Urinary bladder (tissue), 4 donors: ENCODE measurements at places on chromosomes 6 and 20. TPM values are rescaled to one million over a fixed set of nuclear protein-coding genes. Genes with fewer than 3 reads are reported as not detected.

Gene BAG2
- polyA plus RNA-seq, result 34.3 TPM

GRCh38 chr20:22921595-22922421 is 113.3 kb upstream of the SSTR4 start:
- DNase-seq, result no peak

Gene CAGE1
- polyA plus RNA-seq, result not detected

Gene CST4
- polyA plus RNA-seq, result not detected

Gene SLC22A1
- 0.44 TPM for polyA plus RNA-seq

DNA sequence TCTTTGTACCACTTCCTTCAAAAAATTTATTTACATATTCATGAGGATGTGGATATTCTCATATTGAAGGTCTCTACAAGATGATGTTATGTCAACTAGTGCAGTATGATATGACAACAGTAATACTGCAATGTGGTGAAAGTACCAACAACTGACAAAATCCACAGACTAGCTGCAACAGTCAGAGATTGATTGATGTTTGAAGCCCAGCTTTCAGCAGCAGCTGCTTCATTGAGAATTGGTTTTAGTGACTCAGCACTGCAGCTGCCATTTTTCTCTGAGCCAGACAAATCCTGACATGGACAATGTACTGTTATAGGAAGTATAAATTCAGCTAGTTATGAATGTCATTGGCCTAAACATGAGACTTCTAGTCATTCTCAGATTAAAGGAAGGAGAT is 53.8 kb downstream of the PKIB start:
- DNase-seq, result no peak

GRCh38 chr6:43016176-43016942 is 2.3 kb downstream of the KLHDC3 start:
- no peak for DNase-seq

Gene TRIM40
- not detected for polyA plus RNA-seq

DNA sequence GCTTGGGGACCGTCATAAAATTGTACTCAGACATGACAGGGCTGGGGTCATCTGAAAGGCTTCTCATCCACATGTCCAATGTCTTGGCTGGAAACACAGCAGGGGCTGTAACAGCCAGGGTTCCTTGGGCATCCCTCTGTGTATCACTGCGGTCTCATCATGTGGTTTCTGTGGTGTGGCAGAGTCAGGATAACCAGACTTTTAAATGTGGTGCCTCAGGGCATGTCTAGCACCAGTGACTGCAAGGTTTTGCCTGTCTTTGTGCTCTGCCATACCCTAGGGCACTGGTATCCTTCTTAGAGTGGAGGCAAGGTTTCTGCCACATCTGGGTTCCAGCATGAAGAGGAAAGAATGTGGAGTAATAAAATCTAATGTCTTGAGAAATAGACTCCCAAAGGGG is 124.2 kb downstream of the PLEKHG1 start:
- DNase-seq, result no peak
